GM06990 (cell line): ENCODE measurements at places on chromosomes 13 and 19.

GRCh38 chr19:33686687-33687480 lies 65.1 kb downstream of the CHST8 start:
- DNase-seq: no peak

DNA sequence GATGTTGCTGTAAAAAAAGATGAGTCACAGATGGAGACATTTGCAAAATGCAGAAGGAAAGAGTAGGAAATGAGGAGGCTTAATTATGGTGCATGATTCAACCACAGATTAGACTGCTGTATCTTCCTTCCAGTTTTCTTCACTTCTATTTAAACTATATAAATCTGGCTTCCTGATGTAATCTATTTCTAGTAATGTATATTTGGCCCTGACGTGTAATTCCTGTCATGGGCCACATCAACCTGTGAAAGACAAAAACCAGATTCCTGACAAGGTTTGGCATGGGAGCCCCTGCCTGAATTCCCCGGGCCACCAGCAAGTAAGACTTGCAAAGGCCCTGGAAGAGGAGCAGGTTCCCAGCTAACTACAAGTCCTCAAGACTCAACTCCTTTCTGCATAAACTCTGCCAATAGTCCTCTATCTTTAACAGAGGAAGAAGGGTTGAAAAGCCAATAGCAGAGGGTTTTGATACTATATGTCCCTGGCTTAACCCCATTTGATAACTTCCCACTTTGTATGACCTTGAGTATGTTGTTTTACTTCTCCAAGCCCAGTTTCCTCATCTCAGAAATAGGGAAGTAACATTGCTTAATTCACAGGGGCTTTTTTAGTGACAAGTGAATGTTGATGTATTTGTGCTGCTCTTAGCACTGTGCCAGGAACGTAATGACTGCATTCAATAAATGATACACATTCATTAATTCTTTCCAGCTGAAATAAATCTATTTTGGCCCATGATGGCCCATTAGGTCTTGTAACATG lies 172.7 kb downstream of the SPRY2 start:
- DNase-seq: no peak

GRCh38 chr13:32476021-32476731 lies 48.2 kb upstream of the N4BP2L1 start:
- DNase-seq: no peak

- DNase-seq: peak; percentile 88
These were observed 17.9 kb downstream of the DEDD2 start for GRCh38 chr19:42199440-42200115.

DNA sequence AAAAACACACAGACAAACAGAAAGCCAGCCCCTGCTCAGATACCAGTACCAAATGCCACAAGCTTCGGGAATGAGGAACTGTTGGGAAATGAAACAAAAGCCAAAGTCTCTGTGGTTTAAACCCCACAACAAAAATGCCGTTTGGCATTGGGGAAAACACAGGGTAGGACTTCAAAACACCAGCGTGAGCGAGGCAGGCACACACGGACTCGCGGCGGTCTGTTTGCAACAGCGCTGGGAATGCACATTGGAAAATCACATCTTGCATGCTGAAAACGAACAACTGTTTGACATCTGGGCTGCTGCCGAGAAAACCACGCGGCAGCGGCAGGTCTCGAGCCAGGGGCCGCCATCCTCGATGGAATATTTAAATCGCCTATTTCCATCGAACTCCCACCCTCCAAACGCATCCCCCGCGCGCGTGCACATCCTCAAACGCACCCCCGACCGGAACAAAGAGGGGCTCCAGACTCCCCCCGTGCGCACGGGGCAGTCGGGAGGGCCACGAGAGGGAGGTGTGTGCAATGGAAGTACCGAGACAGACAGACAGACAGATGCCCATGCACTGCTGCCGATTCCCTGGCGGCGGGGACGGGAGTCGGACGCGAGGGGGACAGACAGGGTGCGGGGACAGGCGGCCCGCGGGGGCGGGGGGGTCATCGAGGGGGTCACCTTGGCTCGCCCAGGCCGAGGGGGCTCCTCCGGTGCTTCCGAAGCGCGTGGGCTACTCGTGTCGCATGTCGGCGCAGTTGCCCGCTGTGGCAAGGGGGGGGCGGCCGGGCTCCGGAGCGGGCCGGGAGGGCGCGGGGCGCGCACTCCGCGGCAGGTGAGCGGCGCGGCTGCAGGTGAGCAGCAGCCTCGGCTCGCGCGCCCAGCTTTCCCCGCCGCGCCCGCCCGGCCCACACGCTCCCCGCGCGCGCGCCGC lies at the start of gene GPR12:
GPR12 (minus strand) TSS at position 880 of the 925 bp plus-strand sequence. CDS start 959 bp downstream, outside the sequence.
- no peak for DNase-seq

DNA sequence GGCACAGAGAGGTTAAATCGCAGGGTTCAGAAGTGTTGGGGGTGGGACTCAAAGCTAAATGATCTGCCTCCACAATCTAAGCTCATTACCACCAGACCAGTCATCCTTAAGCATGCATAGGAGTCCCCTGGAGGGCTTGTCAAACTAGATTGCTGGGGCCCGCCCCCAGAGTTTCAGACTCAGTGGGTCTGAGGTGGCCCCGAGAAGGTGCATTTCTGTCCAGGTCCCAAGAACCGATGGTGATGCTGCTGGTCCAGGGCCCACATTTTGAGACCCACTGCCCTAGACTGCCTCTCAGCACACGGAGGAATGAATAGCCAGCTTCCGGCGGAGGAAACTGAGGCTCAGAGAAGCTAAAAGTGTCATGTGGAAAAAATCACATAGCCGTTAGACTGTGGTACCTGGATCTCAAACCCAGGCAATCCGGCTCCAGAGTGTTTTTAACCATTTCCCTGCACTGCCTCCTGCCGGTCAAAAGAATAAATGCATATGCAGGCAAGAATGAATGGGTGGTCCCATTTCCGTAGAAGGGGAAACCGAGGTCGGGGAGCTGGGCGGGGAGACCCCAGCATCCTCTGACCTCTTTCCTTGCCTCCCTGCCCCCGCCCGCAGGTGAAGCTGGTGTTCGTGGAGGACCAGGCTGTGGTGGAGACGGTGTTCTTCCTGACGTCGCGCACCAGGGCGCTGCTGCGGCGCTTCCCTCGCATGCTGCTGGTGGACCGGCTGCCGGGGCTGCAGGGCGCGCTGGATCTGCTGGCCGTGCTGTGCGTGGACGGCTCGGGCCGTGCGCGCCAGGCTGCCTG lies 23.8 kb downstream of the ZSWIM9 start:
- no peak for DNase-seq

GRCh38 chr19:48615231-48616040 lies 560 bp upstream of the FAM83E start:
- no peak for DNase-seq

DNA sequence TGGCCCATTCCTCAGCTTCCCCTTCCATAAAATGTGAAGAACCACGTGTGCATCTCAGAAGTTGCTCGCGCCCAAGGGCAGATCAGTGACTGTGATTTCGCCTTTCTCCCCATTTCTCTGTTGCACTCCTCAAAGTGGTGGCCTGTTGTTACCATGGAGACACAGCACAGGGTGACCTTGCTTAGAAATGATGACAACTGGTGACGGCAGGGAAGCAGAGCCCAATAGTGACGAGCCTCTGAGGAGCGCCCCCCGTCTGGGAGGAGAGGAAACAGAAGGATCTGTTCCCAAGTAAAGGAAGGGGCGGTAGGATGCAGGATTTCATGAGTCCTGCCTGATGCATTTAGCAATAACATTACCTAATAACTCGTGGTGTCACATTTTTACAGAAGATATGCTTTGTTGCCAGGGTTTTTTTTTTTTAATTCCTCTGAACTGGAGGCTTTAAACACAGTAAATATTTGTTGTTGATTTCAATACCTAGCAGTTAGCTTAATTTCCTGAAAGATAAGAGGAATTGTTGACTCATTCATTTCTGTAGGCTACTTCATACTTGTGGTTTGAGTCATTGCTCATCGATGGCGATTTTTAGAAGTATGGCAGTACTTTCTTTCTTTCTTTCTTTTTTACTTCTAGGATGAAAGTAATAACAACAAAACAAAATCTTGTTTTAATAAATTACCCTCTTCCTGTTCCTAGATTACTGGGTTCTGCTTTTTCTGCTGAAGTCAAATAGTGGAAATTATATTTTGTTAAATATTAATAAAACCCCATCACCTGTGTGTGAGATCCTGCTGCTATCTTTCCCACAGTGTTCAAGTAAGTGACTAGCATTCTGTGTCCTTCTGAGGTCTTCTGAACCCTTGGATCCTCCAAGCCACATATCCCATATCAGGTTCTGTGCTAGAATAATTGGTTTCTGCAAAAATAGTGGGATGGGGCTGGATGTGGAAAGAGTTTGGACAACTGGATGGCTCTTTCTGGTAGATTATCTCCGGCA lies 36.0 kb downstream of the MBNL2 start:
- DNase-seq: peak; percentile 43

- no peak for DNase-seq
These were observed 1.2 kb downstream of the PPP1R37 start for GRCh38 chr19:45094137-45094536.
